ENCODE measurements at places on chromosomes 1 and 21. TPM values are rescaled to one million over a fixed set of nuclear protein-coding genes. Genes with fewer than 3 reads are reported as not detected.

TSSK3 gene
- 0.64 TPM for total RNA-seq

CLCNKB gene
- total RNA-seq, result under 0.01 TPM

- DNase-seq, result no peak
Measured at GRCh38 chr1:45414746-45415145, 74.5 kb upstream of the MUTYH start.

DNA sequence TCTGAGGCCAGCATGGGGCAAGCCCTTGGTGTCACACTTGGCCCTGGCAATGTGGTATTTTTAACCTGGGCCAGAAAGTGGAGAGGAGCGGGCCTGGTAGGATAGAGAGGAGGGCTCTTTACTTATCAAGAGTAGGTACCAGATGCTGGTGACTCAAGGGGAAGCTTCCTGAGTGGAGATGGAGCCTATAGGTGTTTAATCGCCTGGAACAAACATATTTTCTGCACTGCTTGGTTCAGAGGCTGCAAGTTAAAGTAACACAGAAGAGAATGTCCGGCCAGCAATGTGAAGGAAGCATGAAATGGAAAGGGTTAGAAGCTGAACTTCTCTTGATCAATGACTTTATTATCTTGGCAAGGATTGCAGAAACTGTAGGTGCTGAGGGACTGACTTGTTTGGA, 74.3 kb downstream of the DDR2 start:
- no peak for DNase-seq

GRCh38 chr1:53354119-53354518, 26.2 kb upstream of the LRP8 start:
- peak; percentile 6 for DNase-seq

DNA sequence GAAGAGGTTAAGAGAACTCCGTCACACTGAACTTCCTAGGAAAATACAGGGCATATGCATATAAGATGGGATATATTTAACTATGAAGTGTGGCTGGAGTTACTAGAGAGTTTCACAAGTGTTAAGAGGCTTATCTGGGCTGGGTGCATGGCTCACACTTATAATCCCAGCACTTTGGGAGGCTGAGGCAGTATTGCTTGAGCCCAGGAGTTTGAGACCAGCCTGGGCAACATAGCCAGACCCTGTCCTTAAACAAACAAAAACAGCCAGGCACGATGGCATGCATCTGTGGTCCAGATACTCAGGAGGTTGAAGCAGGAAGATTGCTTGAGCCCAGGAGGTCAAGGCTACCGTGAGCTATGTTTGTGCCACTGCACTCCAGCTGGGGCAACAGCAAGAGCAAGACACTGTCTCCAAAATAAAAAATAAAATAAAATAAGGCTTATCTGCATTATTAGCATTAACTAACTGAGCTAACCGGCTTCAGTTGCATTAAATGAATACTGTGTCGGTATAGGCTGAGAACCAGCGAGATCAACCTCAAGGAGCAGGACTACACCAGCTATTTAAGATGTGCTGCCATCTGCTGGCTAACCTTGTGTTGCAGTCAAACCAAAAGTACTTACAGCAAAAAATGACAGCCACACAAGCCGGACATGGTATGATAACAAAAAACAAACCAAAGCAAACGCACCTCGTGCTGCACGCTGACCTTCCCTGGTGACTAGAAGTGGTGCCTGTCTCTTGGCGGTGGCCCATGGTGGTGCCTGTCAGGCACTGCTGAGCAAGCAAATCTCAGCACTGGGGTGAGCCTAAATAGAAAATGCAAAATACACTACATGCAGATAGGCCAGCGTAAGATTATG, 19.7 kb upstream of the RBBP5 start:
- peak; percentile 76 for DNase-seq

L1TD1 gene
- total RNA-seq, result under 0.01 TPM

DNA sequence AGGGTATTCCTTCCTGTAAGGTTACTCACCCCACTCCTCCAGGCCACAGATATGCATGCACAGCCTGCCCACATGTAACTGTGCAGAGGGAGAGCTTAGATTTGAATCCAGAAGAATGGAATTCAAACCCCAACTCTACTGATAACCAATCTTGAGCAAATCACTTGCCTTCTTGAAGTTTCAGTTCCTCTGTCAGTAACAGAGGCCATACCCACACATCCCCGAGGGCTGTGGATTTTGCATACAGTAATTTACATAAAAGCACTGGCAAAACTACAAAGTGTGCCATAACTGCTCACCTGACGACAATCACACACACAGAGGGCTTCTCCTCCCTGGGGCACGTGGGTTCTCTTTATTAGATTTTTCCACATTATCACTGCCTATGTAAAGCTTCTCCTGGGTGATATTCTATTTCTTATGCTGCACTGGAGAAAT, 18.6 kb downstream of the CD247 start:
- no peak for DNase-seq

Data from bronchial epithelial cell (primary cell).